ENCODE measurements at places on chromosomes 2 and 18. TPM values are rescaled to one million over a fixed set of nuclear protein-coding genes. Genes with fewer than 3 reads are reported as not detected.
A peak's percentile ranks its signal among the peaks of the same experiment; 100 is the strongest.

DNA sequence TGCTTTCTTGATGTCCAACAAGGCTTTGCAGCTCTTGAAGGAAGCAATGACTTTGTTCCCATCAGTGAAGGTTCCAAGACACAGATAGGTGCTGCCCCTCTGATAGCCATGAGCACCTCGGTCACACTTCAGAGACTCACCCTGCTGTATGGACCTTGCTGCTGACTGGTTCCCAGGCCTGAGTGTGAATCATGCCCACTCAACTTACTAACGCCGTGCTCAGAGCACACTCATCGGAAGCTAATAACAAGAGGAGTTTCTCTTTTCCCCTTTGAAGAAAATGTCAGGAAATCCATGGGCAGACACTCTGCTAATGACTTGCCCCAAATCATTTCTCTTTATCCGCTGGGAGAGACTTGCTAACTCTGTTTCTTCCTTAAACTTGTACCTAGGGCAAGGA is 83.8 kb upstream of the ARL4C start:
- no peak for DNase-seq

DNA sequence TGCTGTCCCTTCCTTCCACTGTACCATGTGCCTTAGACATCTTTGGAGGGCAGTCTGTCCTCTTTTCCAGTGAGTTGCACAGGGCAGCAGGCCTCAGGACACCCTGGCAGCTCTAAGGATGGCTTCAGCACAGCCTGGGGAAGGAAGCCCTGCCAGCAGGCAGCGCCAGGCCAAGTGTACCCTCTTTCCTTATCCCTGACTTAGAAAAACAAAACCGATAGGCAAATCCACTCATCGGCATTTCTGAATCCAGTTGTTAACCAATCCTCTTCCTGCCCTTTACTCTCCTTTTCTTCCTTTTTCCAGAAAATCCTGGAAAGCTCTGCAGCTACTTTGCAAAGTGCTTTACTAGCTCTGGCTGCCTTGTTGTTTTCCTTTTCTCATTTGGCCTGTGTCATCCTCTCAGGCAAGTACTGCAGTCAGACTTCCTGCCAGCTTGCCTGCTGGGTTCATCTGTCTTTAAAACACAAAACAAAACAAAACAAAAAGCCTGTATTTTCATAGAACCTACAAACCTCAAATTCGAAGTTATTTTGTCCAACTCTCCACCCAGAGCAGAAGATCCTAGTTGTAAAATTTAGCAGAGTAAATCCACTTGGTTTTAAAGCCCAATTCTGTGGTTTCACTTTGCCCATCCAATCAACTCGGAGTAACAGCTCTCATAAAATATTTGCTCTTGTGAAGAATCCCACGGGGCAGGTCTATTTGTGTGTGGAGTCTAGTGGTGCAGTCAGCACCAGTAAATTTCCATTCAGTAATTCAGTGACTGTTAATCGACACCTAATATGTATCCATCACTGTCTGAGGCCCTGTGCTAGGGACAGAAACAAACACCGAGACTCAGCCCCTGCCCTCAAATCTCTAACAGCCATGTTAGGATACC is 45.2 kb downstream of the PCBP1 start:
- DNase-seq = peak; percentile 89

- DNase-seq = no peak
Observed at GRCh38 chr2:198883604-198884003, 574.1 kb downstream of the SATB2 start.

DNA sequence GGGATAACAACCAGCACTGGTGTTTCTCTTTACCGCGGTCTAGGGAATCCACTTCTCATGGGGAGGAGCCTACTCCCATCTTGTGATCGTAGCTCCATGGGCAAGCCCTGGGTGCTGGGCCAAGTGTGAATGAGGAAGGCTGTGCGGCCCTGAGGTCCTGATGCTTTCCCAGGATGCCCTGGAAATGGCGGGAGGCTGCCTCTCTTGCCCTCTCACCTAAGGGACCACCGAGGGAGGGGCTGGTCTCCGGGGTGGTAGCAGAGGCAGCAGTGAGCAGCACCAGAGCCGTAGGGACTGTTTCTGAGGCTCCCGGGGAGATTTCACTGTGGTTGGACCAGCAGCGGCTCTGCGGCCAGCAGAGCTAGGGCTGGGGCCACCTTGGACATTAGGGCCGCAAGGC is 15.5 kb upstream of the NPPC start:
- no peak for DNase-seq

DNA sequence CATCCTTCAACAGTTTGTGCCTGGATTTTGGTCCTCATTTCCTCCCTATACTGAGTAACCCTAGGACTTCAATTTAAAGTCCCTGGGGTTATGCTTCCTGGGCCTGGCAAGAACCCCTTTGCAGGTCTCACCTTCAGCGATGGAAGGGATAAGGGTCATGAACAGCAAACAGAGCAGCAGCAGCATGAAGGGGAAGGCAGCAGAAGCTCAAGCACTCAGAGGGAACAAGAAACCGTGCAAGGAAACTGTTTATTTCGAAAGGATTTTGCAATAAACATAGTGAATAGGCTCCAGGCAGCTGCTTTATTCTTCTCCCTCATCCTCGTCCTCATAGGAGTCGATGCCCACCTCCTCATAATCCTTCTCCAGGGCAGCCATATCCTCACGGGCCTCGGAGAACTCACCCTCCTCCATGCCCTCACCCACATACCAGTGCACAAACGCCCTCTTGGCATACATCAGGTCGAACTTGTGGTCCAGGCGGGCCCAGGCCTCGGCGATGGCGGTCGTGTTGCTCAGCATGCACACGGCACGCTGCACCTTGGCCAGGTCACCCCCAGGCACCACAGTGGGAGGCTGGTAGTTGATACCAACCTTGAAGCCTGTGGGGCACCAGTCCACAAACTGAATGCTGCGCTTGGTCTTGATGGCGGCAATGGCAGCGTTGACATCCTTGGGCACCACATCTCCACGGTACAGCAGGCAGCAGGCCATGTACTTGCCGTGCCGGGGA is 2.8 kb upstream of the TUBA4B start:
- DNase-seq = no peak

- DNase-seq = no peak
Observed at GRCh38 chr2:105377871-105378270, 21.0 kb downstream of the FHL2 start.

DNA sequence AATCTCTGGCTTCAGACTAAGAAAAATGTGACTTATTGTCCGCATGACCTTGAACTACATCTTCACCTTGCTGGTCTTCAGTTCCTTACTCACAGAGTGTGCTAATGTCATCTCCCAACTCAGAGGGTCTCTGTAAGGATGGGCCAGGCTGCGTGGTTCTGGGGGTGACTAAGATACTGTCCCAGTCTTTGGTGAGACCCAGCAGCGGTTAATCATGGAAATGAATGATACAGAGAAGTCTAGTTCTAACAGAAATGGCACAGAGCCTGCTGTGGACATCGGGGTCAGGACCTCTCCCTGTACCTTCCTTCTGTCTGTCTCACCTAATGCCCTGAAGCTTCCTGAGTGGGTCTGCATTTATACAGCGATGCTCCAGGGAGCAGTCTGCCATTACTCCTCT is 662.7 kb upstream of the HS6ST1 start:
- DNase-seq = no peak

DNA sequence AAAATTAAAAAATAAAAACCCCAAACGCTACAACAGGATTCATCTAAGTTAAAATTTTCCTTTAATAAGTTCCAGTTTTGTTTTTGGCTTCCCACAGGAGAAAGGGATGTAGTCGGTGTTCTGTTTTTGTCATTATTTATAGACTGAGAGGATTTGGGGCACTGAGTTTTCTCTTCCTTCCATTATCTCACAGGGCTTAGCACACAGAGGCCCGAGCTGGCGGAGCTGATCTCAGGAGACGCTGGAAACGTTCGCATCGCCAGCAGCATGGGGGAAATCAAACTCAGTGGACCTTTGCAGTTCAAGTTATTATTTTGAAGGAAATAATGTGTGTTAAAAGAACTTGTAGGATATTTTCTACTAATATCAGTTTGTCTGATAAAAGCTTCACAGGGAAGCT is 669.7 kb upstream of the SALL3 start:
- no peak for DNase-seq

PPM1G gene
- total RNA-seq = 94.8 TPM

MIB1 gene
- 21.9 TPM for total RNA-seq

ITPRIPL1 gene
- total RNA-seq = 0.75 TPM

KLF7 gene
- total RNA-seq = 8.3 TPM

AQP12A gene
- not detected for total RNA-seq

PDCD1 gene
- not detected for total RNA-seq

Measured in gastrocnemius medialis (tissue), 4 donors.